ENCODE measurements at places on chromosomes 5 and 9.

GRCh38 chr5:125422342-125422741 is 675.9 kb upstream of the ZNF608 start:
- no peak for DNase-seq

- DNase-seq, result no peak
These were observed 84.3 kb upstream of the SMC2 start for GRCh38 chr9:104009826-104010225.

DNA sequence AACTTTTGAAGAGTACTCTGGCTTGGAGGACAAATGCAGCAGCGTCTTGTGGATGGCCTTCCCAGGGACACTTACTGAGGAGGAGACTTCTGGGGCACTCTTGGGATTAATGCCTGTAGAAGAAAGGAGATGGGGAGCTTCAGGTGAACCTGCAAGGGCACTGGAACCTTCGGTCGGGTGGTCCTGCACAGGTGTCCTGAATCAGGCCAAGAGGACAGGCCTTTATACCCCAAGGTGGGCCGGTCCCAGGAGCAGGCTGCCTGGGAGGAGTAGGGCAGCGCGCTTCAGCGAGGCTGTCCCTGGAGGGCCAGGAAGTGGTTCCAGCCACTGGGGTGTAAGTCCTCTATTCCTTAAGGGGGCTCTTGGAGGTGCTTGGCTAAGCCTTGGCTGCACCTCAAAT is 27.9 kb downstream of the GADD45G start:
- no peak for DNase-seq

DNA sequence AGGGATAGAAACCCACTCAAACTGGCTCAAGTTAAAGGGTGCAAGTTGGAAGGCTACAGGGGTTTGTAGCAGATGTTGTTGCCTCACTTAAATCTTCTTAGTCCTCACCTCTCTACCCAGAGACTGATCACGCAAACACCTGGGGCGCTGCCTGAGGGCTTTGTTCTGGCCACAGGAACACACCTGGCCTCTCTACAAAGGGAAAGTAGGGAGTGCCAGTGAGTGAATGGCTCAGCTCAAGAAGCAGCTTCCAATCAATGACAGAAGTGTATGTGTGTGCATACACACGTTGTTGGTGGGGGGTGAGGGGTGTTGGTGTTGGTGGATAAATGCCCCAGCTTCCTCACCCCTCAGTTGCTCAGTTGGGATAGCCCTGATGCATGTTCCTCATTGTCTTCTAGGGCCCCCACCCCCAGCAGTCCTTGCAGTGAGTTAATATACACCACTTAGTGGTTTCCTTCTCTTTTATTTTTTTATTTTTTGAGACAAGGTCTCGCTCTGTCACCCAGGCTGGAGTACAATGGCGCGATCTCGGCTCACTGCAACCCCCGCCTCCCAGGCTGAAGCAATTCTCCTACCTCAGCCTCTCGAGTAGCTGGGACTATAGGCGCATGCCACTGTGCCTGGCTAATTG is 30.6 kb upstream of the CTNNA1 start:
- no peak for DNase-seq

- no peak for DNase-seq
These were observed 1.5 kb upstream of the SLC6A19 start for GRCh38 chr5:1199649-1200494.

DNA sequence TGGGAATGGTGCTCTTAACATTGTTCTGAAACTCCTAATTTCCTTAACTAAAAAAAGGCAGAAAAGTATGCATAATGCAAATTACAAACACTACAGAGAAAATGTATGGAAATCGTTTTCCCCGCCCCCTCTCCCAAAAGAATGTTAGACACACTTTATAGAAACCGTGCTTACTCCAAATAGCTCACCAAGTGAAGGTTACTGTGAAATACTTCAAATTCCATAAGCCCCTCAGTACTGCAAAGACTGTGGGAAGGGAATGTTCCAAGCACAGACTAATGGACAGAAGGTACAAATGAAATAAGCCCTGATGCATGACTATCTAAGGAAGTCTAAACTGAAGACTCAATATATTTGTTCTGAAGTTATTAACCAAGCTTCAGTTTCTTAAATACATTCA is 12.5 kb downstream of the MAPKAP1 start:
- no peak for DNase-seq

DNA sequence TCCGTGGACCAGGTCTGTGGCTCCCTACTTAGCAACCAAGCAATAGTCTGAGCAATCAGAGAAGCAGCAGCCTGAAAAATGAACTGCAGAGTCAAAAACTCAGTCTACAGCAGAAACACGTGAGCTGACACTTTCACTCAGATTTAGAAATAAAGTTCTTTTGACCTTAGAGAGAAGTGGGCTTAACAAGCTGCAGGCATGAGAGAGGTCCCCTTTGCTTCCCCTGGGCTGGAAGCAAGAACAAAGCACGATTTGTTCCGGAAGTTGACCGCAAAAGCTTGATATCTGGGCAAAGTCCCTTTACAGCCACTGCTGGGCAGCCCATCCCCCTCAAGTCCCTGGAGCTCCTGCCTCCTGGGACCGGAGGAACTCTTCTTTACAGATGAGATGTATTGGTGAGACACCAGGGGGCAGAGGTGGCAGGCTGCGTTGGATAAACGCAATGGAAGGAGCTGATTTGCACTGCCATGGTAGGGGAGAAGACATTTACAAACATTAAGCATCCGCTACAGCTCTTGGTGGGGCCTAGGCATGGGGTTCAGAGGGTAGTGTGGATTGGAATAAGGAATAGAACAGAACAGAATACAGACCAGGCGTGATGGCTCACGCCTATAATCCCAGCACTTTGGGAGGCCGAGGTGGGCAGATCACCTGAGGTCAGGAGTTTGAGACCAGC is 5.8 kb upstream of the SOWAHA start:
- DNase-seq, result no peak

GRCh38 chr5:144566747-144567420 is 396.2 kb downstream of the KCTD16 start:
- DNase-seq, result no peak

GRCh38 chr5:142316051-142316450 is 8.8 kb downstream of the SPRY4 start:
- DNase-seq, result no peak

DNA sequence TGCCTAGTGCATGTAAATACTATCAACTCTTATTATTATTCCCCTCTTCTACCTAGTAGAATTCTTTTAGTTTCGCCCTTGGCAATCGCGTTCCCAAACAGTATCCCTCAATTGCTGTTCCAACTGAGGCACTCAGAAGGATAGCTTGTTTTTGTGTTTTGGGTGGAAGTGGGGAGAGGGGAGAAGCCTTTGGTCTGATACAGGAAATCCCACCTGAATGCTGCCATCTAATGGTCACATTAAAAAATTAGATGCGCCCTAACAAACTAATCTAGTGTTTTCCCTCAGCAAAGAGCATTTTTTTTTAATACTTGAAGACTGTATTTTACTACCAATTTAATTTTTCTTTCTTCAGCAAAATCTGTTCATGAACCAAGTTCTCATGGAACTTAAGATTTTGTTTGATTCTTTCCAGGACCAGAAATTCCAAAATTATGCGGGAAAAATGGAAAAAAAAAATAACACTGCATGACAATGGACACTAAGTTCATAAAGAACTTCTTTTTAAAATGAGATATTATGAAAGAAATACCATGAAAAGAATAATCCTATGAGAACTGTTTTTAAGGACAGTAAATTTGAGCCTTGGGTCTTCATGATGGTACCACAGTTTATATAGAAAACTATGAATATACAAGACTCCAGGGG is 22.2 kb upstream of the GLDC start:
- DNase-seq, result no peak

DNA sequence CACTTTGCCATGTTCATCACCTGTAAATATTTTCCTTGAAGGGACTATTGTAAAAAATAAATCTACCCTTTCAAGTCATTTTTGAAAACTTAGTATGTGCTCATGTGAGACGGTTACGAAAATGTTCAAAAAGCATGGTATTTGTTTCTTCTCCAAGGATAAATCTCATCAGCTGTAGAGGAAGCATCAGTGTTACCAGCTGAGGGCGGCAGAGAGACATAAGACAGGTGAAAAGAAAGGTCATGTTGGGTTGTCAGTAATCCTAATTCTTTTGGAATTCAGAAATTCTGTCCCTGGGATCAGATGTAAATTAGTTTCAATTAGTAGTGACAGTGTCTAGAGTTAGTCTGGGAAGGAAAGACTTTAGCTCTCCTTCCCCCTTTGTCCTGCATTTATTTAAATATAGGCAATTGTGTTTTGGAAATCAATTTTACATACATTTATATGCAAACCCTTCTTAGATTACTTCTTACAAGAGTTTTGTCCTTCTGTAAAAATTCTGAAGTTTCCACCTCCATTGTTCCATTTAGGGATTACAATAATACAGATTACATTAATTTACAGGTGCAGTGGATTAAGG is 791.9 kb upstream of the CDH6 start:
- no peak for DNase-seq

DNA sequence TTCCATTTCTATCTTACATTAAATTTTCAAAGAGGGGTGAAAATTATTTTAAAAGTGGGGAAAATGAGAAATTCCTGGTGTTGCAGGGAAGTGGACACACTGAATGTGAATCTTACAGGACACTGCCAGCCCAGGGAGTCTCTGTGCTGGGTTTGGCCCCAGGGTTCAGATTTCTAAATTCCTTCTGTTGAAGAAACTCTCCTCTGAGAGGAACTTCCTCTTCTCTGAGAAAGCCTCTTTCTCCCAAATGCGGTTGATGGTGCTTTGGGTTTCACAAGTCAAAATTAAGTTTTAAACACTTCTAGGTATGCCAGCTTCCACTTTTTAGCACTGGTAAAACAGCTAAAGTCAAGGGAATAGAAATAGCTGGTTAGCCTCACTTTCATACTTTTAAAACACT is 317.9 kb upstream of the ITGA1 start:
- no peak for DNase-seq

GRCh38 chr9:92696619-92697018 is 26.7 kb upstream of the IPPK start:
- DNase-seq, result no peak

DNA sequence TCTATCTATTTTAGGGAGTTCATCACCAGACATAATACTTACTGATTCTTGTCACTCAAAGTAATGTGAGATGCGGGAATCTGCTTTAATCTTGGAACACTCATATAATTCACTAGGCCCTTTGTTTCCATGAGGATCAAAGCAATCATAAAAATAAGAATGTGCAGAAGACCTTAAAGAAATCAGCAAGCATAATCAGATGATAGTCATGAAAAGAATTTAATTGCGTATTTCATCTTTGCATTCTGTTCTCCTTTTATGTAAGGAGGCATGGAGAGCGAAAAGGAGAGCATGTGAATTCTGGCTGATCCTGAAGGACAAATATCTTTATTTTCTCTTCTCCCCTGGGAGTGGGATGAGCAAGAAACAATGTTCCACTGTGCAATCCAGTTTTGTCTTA is 128.0 kb downstream of the RAB3C start:
- no peak for DNase-seq

DNA sequence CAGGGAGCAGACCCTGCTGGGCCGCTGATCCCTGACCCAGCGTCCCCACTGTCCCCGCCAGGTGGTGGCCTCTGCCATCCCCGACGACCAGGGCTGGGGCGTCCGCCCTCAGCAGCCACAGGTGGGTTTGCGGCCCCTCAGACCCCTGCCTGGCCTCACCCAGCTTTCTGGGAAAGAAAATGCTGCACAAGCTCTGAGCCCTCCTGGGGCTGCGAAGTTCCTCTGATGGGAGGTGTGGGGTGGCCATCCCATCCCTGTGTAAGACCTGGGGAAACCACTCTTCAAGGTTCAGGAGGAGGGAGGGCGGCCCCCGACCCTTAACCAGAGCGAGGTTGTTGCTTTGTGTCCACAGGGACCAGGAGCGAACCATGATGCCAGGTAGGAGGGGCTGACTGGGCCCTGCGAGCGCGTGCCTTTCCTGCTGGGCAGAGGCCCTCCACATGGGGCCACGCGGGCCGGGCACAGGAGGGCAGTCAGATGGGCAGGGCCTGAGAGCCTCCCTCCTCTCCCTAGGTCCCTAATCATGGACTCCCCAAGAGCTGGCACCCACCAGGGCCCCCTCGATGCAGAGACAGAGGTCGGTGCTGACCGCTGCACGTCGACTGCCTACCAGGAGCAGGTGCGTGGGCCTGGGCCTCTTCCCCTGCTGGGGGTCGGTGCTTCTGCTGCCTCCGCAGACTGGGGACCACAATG is 7.7 kb downstream of the NOXA1 start:
- DNase-seq, result no peak

GRCh38 chr9:70450738-70451137 is 36.3 kb upstream of the KLF9 start:
- no peak for DNase-seq

DNA sequence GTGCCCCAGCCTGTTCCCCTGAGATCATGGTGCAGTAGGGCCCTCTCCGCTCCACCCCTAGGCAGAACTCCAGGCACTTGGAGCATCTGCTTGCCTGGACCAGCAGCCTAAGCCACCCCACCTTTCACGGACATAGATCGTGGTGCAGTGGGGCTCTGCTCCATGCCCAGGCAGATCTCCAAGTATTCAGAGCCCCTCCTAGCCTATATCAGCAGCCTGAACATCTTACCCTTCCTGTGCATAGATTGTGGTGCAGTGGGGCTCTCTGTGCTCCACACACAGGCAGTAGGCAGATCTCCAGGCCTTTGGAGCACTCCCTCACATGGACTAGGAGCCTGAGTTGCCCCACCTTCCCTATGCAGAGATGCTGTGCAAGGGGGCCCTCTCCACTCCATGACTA is 103.0 kb downstream of the GLIS3 start:
- DNase-seq, result no peak

DNA sequence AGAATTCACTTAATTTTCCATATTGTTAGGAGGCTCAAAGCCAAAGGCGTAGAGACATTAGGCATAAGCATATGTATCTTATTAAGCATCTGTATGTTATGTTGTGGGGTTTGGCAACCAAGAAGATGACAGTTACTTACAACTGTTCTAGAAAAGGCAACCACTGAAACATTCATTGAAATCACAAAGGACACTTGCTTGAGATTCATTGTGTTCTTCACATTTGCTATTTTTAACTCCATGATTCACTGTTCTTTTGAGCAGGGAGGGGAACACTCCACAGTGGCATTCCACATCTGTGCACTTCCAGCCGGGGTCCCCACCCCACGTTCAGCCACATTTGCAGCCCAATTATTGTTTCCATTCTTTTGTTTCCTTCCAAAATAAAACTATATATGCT is 107.1 kb downstream of the PALM2AKAP2 start:
- DNase-seq, result no peak

GRCh38 chr9:2023532-2023931 is 8.4 kb downstream of the SMARCA2 start:
- no peak for DNase-seq

Measured in activated CD4-positive, alpha-beta T cell treated with anti-CD3 and anti-CD28 coated beads, Interleukin-2, amount 50 U/mL, for 48 hours (primary cell).